ENCODE measurements at places on chromosomes 2 and 18. TPM values are rescaled to one million over a fixed set of nuclear protein-coding genes. Genes with fewer than 3 reads are reported as not detected.

CHMP3 gene
- polyA plus RNA-seq = 78.5 TPM

EGR4 gene
- not detected for polyA plus RNA-seq

CRACDL gene
- polyA plus RNA-seq = 1.3 TPM

KLHL41 gene
- polyA plus RNA-seq = not detected

SERPINB11 gene
- not detected for polyA plus RNA-seq

TMEM247 gene
- not detected for polyA plus RNA-seq

POTEJ gene
- polyA plus RNA-seq = not detected

EPB41L3 gene
- not detected for polyA plus RNA-seq

SERPINB10 gene
- polyA plus RNA-seq = not detected

PRLH gene
- polyA plus RNA-seq = not detected

NT5DC4 gene
- not detected for polyA plus RNA-seq

PCARE gene
- polyA plus RNA-seq = not detected

SMAD4 gene
- 95.4 TPM for polyA plus RNA-seq

NAPG gene
- 16.0 TPM for polyA plus RNA-seq

CCDC141 gene
- 0.73 TPM for polyA plus RNA-seq

EMX1 gene
- polyA plus RNA-seq = not detected

KDM3A gene
- 40.1 TPM for polyA plus RNA-seq

DIS3L2 gene
- 22.6 TPM for polyA plus RNA-seq

INPP5D gene
- polyA plus RNA-seq = 125 TPM

GALNT5 gene
- not detected for polyA plus RNA-seq

GCG gene
- not detected for polyA plus RNA-seq

SLC5A7 gene
- polyA plus RNA-seq = not detected

FBXO15 gene
- polyA plus RNA-seq = 2.2 TPM

RGPD8 gene
- polyA plus RNA-seq = 1.9 TPM

RAX gene
- polyA plus RNA-seq = not detected

DPP4 gene
- 105 TPM for polyA plus RNA-seq

SMCHD1 gene
- 60.9 TPM for polyA plus RNA-seq

ABCB11 gene
- polyA plus RNA-seq = not detected

NFATC1 gene
- polyA plus RNA-seq = 15.3 TPM

SKOR2 gene
- not detected for polyA plus RNA-seq

DNAJC5G gene
- not detected for polyA plus RNA-seq

ASIC4 gene
- not detected for polyA plus RNA-seq

UGT1A6 gene
- not detected for polyA plus RNA-seq

TCF23 gene
- not detected for polyA plus RNA-seq
